ENCODE measurements at places on chromosomes 6 and 20.

GRCh38 chr6:9540126-9540525 lies 874.7 kb downstream of the TFAP2A start:
- DNase-seq, result no peak

- no peak for DNase-seq
Measured at GRCh38 chr20:58497724-58498469, 17.3 kb downstream of the APCDD1L start.

GRCh38 chr6:39040080-39040673 lies 8.4 kb upstream of the GLP1R start:
- DNase-seq, result no peak

- no peak for DNase-seq
Measured at GRCh38 chr6:56936466-56936865, 18.4 kb upstream of the BEND6 start.

DNA sequence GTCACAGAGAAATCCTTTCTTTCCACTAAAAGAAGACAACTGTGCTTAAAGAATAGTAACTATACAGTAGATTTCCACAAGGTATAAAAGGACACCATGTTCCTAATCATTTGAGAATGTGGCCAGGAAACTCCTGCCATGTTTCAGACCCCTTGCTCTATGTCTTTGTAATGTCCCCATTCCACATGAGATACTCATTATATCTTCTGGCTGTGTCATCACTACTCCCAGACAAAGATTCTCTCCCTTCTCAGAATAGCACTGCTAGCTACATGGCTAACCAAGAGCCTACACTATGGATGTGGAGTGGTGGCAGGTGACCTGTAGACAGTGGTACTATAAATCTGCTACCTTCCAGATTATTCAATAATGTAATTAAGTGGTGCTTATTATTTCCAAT lies 218.1 kb upstream of the MCHR2 start:
- DNase-seq, result no peak

- no peak for DNase-seq
Measured at GRCh38 chr6:167073679-167074274, 49.1 kb upstream of the CCR6 start.

DNA sequence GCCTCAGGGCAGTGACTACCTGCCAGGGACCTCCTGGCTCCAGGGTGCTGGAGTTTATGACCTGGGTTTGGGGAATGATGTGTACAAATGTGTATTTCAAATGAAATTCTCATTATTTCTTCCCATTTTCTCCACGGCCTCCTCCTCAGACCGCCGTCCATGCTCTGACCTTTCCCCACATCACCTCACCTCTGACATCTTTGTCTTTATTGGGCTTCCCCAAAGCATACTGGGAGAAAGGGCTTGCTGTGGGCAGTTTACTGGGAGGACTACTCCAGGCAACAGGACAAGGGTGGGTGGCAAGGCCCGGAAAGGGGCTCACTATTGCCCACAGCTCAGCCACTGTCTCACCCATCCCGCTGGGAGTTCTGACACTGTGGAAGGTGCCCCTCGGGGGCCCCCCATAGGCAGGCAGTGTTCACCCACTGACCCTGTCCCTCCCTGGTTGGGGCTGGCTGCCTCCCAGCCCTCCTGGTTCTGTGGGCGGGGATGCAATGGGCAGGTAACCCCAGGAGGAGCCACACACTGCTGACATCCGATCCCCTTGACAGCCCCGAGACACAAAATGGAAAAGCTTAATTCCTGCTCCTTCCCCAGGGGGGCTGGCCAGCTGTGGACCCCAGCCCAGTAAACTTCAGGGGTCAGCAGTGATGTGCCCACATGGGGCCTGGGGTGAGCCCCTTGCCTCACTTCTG lies 39.8 kb upstream of the CST7 start:
- no peak for DNase-seq

GRCh38 chr20:21513181-21513663 lies 642 bp downstream of the NKX2-2 start:
- DNase-seq, result no peak

DNA sequence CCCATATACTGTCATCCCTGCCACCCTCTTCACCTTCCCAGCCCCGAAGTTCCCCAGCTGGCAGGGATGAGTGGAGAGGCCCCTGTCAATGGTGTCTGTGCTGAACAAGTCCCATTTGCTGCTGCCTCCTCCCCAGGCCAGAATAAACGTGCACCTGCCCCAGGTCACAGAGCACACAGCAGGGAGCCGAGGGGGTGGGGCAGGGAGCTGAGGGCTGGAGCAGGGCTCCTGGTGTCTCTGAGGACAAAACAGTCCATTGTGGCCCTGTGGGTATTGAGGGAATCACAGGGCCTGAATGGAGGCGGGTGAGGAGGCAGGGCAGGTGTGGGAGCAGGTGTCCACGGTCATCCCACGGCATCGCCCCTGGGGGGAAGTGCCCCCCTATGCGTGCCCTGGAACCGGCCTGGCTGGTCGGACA lies 55.8 kb downstream of the SNAI1 start:
- no peak for DNase-seq

- no peak for DNase-seq
Measured at GRCh38 chr6:44111434-44112417, 15.5 kb downstream of the MRPL14 start.

- no peak for DNase-seq
Measured at GRCh38 chr6:160337991-160338390, 10.2 kb upstream of the SLC22A3 start.

GRCh38 chr6:89144354-89144906 lies 1.4 kb upstream of the PM20D2 start:
- no peak for DNase-seq

GRCh38 chr6:131292145-131292938 lies 157.1 kb downstream of the AKAP7 start:
- DNase-seq, result no peak

- DNase-seq, result no peak
Measured at GRCh38 chr6:87897663-87898062, 150.0 kb upstream of the SPACA1 start.

GRCh38 chr6:16396497-16397319 lies 158.3 kb downstream of the GMPR start:
- DNase-seq, result no peak

- DNase-seq, result no peak
Measured at GRCh38 chr6:122778302-122778701, 1.2 kb upstream of the FABP7 start.

DNA sequence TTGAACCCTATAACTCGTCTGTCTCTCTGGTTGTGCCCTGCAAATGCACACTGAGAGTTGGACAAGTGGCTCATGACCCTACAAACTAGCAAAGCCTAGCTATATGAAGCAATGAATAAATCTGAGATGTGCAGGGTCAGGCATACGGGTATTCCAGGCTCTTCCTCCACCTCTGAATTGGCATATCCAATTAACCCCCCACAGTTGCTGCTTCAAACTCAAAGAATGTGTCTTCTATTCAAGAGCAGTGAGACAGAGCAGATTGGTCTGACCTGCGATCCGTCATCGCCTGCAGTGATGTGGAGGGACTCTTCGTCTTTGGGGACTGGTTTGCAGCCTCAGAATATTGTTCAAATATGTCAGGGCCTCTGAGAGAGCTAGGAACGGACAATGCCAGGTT lies 59.8 kb downstream of the LAMP5 start:
- DNase-seq, result no peak

GRCh38 chr6:127522714-127523113 lies 3.6 kb upstream of the MTCL3 start:
- no peak for DNase-seq

GRCh38 chr20:41547221-41547620 lies 71.0 kb downstream of the CHD6 start:
- no peak for DNase-seq

GRCh38 chr6:72950114-72950860 lies 275.0 kb downstream of the KHDC1L start:
- DNase-seq, result no peak

DNA sequence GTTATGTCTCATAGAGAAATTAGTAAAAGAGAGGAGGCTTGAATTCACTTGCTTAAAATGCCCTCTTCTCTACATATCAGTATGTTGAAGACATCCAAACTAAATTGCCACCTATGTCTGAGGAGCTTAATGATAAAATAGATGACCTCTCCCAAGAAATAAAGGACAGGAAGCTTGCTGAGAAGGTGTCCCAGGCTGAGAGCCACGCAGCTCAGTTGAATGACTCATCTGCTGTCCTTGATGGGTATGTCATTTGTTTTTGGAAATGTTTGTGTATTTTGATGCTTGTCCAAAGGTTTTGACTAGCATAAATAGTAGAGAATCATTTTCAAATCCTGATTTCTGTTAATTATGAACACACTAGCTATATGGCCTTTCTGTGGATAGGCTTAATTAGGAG lies 307.7 kb downstream of the ARHGAP18 start:
- DNase-seq, result no peak
